ENCODE measurements at places on chromosomes 7 and 10. TPM values are rescaled to one million over a fixed set of nuclear protein-coding genes. Genes with fewer than 3 reads are reported as not detected.

The OR2A42 gene
- total RNA-seq = not detected

- DNase-seq = no peak
Measured at GRCh38 chr10:50336140-50336539, 84.8 kb upstream of the ASAH2 start.

GRCh38 chr7:87316097-87316700 is 29.3 kb upstream of the CROT start:
- DNase-seq = no peak

DNA sequence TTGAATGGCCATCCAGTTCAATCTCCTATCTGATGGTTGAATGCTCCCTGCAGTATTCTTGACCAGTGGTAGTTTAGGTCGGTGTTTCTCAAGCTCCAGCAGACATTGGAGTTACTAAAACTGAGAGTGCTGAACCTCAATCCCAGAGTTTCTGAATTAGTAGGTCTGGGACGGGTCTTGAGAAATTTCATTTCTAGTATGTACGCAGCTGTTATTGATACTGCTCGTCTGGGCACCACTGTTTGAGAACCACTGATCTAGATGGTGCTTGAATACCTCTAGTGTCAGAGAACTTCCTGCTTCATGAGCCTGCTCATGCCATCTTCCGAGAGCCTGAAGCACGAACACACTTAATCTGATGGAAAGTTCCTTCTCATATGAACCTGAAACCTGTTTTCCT is 99.4 kb upstream of the CREB5 start:
- no peak for DNase-seq

The TBXAS1 gene
- 1.1 TPM for total RNA-seq

DNA sequence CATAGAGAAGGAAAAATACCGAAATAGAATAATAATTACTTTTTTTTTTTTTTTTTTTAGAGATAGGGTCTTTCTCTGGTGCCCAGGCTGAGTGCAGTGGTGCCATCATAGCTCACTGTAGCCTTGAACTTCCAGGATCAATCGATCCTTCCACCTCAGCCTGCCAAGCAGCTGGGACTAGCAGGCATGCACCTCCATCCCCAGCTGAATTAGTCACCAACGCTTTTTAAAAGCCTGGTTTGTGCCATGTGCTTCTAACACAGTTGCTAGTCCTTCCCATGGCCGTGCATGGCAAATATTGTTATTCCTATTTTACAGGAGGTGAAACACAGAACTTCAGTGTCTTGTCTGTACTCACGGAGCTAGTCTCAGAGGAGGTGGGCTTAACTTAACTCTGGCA is 23.2 kb downstream of the LYZL2 start:
- DNase-seq = no peak

DNA sequence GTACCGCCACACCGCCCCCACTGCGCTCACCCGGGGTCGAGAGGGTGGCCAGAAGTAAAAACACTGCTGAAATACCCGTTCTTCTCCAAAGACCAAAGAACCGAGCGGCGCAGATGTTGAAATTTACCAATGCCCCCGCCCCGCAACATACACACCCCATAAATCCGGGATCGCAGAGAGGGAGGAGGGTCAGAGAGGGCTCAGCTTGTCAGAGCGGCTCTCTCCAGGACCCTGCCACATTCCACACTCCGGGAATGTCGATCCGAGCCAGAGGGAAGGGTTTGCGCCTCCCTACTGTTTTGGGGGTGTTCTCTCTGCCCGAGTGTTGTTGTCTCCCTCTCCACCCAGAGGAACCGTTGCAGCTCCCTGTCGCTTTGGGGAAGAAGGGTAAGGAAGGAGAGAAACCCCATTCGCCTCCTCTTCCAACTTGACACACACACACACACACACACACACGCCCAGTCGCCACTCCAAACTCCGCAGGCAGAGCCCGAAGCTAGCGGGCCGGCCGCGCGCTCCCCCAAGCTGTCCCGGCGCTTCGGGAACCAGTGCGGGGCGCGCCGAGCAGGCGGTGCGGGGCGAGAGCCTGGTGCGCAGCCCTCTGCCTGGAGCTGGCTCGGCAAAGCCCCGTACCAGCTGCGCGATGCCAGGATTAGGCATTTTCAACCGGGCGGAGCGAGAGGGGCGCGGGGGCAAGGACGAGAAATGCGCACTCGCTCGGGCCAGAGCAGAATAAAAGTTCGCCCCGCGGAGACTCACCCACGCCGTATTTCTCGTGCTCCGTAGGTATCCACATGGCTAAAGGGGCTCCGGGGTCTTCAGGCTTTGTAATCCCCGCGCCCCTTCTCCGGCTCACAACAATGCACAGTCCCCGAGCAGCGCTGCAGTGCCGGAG is 609 bp downstream of the DOCK4 start:
- no peak for DNase-seq

The TUBB8 gene
- 1.5 TPM for total RNA-seq

DNA sequence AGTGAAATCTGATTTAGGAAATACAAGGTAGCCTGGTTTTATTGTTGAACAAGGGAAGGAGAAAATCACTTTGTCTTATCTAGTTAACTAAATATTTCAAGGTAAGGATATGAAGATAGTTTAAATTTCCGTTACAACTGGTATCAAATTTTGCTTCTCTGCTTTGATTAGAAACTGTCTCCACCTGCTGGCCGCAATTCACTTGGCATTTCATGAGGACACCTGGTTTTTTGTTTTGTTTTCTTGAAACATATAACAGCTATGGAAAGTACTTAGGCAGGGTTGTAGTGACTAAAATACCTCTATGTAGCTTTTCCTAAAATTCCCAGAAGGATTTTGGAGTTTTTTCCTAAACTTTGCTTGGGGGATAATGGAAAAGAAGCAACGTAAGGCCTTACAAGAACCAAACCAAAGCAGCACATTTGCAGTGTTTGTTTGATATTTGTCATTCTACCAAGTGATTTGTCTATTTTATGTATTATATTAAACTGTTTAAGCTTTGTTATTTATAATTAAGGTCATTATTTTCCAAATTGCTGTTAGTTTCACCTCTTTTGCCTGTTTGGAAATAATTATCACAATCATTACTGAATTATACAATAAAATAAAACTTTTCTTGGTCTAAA is 73.6 kb downstream of the AHCYL2 start:
- no peak for DNase-seq

The DDX50 gene
- total RNA-seq = 39.0 TPM

The CPN1 gene
- total RNA-seq = 0.15 TPM

GRCh38 chr10:129871966-129872365 is 92.1 kb downstream of the EBF3 start:
- no peak for DNase-seq

The HOGA1 gene
- 0.28 TPM for total RNA-seq

GRCh38 chr10:50541317-50541716 is 82.4 kb downstream of the SGMS1 start:
- DNase-seq = no peak

DNA sequence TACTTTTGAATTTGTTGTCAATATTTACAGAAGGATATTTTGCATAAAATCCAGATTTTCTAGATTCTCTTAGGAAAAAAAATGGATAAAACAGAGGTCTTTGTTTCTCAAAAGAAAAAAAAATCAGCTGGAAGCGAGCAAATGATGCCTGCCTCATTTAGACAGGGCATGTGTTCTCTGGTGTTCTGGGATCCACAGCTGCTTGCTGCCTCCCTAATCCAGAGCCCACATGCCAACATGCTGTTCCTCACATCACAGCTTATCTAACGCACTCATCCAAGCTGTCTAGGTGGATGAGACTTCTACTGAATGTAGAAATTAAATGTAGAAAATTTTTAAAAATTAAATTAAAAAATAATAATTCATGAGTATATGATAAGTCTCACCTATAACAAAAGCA is 630.1 kb downstream of the SORCS1 start:
- no peak for DNase-seq

DNA sequence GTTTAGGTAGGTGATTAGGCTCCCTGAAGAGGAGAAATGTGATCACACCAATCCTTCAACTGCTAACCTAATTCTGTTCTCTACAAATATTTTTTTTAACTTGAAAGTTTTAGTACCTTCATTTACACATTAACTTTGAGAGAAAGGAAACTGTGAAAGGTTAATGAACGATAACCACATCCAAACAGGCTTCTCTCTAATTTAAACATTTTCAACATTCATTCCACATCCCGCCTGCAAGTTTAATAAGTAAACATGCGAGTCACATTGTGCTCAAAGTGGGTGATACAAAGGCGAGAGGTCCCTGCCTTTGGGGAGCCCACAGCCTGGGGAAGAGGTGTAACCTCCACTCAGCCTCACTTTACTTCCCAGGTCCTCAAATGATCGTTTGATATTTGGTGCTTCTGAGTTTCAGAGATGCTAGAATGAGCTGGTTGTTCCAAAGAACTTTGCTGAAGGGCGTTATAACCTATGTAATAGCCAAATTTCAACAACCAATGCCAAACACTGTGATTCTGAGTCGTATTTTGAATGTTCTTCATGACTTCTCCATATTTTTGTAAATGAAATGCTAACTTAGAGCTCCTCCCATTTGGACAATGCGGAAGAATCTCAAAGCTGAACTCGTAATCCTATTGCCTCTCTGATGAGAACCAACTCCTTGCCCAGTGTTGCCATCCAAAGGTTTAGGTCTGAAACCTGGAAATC is 47.5 kb downstream of the DENND2A start:
- no peak for DNase-seq

DNA sequence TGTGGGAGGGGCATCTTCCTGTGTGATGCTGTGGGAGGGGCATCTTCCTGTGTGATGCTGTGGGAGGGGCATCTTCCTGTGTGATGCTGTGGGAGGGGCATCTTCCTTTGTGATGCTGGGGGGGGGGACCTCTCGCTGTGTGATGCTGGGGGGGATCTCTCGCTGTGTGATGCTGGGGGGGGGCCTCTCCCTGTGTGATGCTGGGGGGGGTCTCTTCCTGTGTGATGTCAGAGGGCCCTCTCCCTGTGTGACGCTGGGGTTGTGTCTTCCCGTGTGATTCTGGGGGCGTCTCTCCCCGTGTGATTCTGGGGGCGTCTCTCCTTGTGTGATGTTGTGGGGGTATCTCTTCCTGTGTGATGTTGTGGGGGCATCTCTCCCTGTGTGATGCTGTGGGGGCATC is 27.9 kb upstream of the DPYSL4 start:
- DNase-seq = no peak

DNA sequence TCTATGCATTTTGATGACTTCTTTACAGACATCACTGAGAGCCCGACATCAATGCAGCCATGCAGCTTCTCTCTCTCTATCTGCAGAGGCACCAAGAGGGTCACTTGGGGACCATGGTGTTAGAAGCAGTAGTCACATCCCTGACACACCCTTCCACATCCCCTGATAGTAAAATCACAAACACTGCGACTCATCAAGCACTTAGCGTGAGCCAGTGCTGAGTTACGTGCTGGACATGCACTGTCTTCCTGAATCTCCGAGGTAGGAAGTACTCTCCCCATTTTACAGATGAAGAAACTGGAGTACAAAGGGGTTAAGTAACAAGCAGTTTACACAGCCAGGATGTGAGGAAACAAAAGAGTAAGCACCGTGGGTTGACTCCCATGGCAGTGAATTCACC is 109.2 kb downstream of the OSBPL3 start:
- DNase-seq = no peak

The TMEM225B gene
- not detected for total RNA-seq

The AVPI1 gene
- total RNA-seq = 9.0 TPM

- DNase-seq = no peak
Measured at GRCh38 chr7:140655511-140656408, 15.1 kb upstream of the DENND2A start.

The ITPRID1 gene
- 0.13 TPM for total RNA-seq

The LRRC4 gene
- total RNA-seq = 13.4 TPM

DNA sequence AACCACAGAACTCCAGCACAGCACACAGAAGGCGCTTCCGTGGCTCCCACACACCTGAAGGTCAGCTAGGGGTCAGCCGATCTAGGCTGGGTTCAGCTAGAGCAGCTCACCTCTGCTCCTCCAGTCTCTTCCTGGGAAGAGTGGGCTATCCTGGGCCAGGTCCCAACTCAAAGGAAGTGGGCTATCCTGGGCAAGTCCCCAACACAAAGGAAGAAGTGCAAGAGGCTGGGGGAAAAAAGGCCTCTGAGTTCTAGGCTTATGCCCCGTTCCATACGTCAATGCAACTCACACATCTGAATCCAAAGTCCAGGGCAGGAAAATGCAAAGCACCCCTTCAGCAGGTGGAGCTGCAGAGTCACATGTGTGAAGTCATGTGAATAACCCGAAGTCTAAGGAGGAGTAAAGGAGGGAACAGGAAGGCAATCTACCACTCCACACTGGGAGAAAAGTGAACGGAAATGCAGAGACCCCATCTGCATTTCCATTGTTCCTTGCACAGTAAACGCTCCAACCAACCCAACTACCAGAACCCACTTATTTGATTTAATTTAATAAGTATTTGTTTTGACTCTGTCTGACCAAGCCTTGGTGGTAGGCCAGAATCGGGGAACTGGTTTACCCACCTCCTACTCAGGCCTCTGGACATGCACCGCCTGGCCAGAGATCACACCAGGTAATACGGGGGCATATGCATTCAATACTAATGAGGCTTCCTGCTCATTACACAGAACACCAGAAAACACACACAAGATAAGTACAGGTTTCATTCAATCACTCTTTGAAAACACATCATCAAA is 95.5 kb upstream of the RNF32 start:
- no peak for DNase-seq

DNA sequence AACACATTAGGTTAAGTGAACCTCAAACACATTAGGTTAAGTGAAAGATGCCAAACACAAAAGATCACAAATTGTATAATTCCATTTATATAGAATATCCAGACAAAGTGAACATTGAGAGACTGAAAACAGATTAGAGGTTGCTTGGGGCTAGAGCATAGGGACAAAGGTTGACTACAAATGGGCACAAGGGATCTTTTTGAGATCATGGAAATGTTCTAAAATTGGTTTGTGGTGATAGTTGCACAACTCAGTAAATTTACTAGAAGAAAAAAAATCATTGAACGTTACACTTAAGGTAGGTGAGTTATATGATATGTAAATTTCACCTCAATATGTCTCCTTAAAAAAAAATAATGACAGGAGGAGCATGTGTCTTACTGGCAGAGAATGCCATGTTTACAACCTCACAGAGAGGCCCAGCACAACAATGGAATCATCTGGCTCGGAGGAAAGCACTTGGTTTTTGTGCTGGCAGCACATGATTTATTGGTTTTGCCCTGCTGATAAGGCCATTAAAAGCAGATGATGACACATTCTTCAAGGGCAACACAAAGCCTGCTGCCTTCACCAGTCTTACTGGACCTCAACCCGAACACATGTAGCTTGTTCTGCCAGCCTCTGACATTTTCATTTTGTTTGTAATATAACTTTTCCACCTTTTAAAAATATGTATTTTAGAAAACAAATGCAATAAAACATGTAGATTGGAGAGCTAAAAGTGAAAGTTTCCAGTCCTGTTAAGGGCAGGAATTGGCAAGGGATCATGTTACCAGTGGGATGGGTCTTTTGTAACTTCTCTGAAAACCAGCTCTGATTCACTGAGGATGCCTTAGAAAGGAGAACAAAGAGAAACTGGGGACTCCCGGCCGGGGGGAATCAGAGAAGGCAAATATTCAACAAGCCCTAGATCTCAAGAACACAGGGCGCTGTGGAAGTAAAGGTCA is 11.9 kb upstream of the LMOD2 start:
- DNase-seq = peak; percentile 33

The IDI2 gene
- not detected for total RNA-seq

GRCh38 chr7:13476881-13477444 is 512.5 kb downstream of the ETV1 start:
- DNase-seq = no peak

GRCh38 chr10:61897671-61898434 is 3.6 kb upstream of the ARID5B start:
- DNase-seq = no peak

Measured in H1 (cell line).